ENCODE measurements at places on chromosomes 12 and 14.

GRCh38 chr12:47686645-47687240 lies 19.1 kb downstream of the RPAP3 start:
- no peak for DNase-seq

DNA sequence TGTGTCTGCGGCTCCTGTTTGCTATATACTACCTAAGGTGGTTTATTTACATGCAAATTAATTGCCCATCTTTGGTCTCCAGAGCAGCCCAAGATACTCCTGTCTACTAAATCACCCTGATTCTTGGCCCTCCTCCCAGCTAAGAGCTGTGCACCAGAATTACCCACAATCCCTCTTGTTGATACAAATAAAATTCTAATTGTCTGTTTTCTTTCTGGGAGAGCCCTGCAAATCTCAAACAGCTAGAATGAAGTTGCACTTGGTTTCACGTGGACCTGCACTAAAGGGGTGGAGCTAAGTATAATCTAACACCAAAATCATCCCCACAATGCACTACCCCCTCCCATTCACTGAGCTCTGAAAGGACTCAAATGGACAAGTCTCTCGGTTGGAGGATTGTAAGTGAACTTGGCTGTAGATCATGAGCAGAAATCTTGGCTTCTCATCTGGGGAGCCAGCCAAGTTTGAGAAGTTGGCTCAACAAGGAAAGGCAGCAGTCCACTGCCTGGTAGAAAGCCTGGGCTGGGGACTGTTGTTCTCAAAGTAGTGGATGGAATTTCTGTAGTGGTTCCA lies 6.6 kb downstream of the MAX start:
- DNase-seq, result no peak

DNA sequence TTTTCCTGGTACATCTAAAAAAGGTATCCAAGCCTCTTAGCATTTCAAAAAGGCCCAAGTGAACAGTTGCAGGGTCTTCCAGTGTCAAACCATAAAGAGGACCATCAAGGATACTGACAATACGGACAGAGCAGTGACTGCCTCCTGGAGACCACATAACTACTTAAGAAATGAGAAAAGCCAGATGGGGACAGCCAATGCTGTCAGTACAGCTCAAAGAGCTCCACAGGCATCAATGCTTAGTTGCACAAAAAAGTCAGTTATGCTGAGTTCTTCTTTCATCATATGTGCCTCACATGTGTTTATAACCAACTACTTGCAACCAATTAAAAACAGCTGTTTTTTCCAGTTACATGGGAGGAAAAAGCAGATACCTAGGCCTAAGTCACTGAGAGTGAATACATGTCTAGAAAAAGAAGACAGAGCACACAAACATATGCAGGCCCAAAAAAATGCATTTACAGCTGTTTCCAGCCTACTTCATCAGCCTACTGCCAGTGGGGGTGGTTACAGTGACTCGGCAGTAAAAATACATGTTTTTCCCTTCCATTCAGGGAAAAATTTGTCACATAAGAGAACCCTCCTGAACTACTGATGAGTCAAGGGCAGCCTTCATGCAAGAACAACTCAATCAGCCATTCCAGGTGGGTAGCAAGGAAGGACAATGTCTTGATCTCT lies 84.0 kb downstream of the DCAF5 start:
- no peak for DNase-seq

DNA sequence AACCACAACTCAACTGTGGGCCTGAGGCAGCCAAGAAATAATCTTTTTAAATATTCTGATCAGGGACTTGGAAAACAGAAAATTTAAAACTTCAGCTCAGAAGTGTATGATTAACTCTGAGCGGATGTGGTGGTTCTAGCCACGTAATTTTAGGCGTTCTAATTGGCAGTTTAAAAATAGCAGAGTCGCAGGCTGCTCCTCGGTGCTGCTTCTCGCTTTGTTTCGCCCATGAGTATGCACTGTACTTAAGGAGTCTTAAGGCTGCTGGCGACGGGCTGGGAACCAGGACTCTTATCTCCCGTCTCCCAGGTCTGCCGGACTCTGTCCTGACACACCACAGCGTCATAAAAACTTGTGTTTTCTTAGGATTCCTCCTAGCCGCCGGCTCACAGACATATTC lies 113.4 kb upstream of the PELI2 start:
- no peak for DNase-seq

- DNase-seq, result no peak
Observed at GRCh38 chr12:13036881-13037280, 7.3 kb upstream of the FAM234B start.

DNA sequence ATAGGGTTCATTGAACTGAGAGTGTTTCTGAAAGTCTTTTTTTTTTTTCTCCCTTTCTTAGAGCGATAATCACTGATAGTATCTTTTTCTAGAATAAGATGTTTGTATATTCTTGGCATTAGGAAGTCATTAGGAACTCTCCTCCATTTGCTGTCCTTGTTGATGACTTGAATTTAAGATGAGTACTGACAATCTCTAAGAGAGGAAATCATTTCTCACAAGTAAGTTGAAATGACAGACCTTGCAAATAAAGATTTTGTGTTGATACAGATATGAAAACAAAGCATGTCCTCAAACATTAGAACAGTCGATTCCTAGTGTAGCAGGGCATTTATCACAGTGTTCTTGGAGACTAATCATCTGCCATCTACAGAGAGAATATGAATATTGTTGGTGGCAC lies 458.4 kb upstream of the SYT1 start:
- no peak for DNase-seq

GRCh38 chr14:37729218-37729617 lies 133.8 kb downstream of the TTC6 start:
- no peak for DNase-seq

GRCh38 chr12:26572137-26572536 lies 260.9 kb downstream of the ITPR2 start:
- DNase-seq, result no peak

DNA sequence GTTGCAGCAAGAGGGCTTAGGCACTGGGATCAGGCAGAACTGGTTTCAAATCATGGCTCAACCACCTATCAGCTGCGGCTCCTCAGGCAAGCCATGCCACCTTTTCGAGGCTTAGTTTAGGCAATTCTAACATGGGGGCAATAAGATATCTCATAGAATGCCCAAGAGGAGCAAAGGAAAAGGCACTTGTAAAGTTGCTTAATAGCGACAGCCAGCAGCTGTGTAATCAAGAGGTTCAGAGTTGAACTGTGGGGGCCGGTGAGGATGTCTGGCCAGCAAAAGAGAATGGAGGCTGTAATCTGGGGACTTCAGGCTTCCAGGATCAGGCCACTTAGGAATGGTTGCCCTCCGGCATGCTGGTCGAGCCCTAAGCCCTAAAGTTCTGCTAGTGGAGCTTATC lies 3.0 kb upstream of the TCHP start:
- DNase-seq, result no peak

DNA sequence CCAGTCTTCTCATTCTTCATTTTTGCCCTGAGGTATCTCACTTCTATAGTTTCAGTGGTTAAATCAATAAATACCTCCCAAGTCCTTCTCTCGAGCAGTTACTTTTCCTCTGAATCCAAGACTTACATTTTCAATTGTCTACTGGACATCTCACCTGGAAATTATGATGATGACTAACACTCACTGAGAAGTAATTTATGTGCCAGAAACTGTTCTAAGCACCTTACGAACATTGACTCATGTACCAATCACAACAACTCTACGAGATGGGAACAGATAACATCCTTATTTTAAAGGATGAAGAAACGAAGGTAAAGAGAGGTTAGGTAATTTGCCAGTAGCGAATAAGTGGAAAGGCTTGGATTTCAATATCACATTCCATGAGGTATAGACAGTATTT lies 94.1 kb downstream of the EML5 start:
- DNase-seq, result no peak

DNA sequence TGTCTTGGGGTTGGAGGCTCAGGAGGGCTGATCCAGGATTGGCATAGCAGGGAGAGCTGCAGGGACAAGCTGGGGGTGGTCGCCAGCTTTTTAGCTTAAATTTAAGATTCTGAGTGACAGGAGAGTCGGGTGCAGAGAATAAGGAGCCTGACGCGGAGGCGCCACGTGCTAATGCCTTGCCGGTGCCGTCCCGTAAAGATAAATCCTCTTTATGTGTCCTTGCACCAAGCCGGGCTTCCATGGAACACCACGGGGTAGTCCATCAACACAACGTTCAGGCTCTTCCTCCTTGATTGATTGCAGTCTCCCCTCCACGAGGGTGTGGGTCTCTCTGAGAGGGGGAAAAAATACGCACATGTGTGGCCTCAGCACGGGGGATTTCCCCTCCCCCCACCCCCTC lies 3.9 kb downstream of the DLK1 start:
- no peak for DNase-seq

GRCh38 chr14:97306133-97306759 lies 509.1 kb downstream of the VRK1 start:
- DNase-seq, result no peak

DNA sequence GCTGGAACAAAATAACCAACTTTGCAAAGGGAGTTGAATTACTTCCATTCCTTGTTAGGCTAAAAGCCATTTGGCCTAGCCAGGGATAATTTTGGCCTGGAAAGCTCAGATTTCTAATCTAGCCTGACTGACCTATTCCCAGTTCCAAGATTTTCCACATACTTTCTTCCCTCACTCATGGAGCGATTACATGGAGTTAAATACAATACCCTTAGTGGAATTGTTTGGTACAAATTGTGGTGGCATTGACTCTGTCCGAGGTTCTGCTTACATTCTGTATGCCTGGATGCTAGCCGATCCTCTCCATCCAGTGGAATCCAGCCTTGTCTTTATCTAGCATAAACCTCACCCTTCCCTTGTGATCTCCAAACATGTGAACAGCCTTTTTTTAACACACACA lies 965.1 kb downstream of the DIO2 start:
- no peak for DNase-seq

- DNase-seq, result no peak
Observed at GRCh38 chr14:23615856-23616255, 20.3 kb upstream of the DHRS2 start.

GRCh38 chr14:76595266-76595665 lies 166.0 kb upstream of the VASH1 start:
- DNase-seq, result no peak

DNA sequence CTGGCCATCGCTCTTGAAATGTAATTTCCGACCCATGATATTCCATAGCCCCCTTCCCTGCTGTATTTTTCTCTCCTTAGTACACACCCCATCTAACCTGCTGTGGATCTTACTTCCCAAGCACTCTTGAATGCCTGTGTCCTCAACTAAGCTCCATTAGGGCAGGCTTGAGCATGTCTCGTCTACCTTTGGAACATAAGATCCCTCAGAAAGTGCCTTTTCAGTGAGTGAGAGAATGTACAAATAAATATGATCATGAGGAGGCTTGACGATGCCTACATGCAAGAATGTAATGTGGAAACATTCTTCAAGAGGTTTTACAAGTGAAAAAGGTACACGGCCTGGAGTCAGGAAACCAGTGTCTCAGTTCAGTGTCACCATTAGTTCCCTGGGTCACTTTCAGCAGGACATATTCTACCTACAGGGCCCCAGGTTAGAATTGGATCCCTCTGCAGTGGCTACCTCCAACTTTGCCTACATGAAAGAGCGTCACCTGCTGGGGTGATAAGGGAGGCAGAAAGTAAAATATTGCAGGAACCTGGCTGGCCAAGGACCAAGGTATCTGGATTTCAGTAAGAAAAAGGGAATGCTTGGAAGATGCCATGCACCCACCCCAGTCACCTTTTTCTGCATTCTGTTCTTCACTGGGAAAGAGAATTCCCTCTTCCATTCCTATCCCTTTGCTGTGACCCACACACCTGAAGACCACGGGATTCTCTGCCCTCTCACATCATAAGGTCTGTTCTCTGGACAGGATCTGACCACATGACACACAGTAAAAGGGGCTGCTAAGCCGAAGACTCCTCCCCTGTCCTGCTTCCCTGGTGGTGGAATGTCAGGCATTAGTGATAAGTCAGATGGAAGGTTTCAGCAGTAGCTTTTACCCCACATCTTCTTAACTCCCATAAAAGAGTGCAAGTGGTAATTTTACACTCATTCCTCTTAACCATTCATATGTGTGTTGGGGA lies 24.6 kb upstream of the SERPINA1 start:
- DNase-seq, result no peak

GRCh38 chr14:20934148-20934762 lies 21.0 kb upstream of the RNASE2 start:
- DNase-seq, result no peak

DNA sequence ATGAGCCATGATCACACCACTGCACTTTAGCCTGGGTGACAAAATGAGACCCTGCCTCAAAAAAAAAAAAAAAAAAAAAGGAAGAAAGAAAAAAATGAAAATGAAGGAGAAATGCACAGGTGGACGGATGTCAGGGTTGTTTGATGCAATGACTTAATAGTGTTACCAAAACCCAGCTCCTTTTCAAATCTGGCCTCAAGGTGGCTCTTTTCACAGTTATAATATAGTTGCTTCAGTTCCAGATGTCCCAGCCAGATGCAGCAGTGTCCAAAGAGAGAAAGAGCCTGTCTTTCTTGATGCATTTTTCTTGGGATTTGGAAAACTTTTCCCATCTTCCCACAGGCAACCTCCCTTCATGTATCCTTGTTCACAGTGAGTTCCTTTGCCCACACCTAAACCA lies 36.5 kb downstream of the KCNMB4 start:
- DNase-seq, result no peak

GRCh38 chr12:91931111-91931510 lies 214.5 kb downstream of the BTG1 start:
- DNase-seq, result no peak

DNA sequence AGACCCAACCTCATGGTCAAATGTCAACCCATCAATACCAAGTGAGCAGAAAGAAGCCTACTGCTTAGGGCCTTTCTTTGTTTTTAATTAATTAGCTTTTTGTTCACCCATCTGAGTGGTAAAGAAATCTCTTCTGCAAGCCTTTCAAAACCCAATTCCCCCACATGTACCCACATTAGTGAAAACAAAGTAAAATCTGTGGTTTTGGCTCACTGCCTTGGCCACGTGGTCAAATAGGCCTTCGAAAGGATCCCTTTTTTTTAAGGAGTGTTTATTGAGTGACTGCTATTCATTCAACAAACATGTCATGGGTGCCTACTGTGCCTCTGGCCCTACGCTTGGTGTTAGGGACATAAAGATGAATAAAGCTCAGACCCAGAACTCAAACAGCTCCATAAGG lies 160.1 kb downstream of the NUAK1 start:
- DNase-seq, result no peak

GRCh38 chr12:84920331-84920730 lies 7.7 kb upstream of the SLC6A15 start:
- DNase-seq, result no peak

DNA sequence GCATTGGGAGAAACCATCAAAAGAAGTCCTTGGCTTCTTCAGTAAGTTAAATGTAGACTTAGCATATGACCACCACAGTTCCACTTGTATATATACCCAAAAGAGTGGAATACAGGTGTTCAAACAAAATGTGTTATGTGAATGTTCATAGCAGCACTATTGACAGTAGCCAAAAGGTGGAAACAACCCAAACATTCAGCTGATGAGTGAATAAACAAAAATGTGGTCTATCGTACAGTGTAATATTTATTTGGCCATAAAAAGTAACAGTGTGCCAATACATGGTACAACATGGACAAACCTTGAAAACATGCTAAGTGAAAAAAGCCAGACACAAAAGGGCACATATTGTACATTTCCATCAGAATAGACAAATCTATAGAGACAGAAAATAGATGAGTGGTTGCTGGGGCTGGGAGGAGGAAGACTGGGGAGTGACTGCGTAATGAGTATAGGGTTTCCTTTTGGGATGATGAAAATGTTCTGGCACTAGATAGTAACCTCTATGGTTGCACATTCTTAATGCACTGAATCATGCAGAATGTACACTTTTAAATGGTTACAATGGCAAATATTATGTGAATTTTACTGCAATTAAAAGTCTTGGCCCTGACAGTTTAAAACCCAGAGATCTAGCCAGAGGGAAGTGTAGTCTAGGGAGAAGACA lies 5.5 kb downstream of the ERP29 start:
- DNase-seq, result no peak

GRCh38 chr12:124179936-124180607 lies 114.8 kb upstream of the RFLNA start:
- DNase-seq, result no peak
